Mesangial cell (primary cell): ENCODE measurements at places on chromosomes 11 and 22. TPM values are rescaled to one million over a fixed set of nuclear protein-coding genes. Genes with fewer than 3 reads are reported as not detected.

The CD3E gene
- total RNA-seq: not detected in 2 replicates

The MPZL2 gene
- 0.16 and 3.8 TPM in 2 replicates for total RNA-seq

The RHOD gene
- total RNA-seq: 38.5 and 94.6 TPM in 2 replicates

The SMIM35 gene
- not detected in 2 replicates for total RNA-seq

The GALNT18 gene
- total RNA-seq: 1.5 and 2.8 TPM in 2 replicates

The SLC17A6 gene
- total RNA-seq: not detected in 2 replicates

The ANO5 gene
- total RNA-seq: 0.76 and 0.98 TPM in 2 replicates

The TSGA10IP gene
- total RNA-seq: not detected in 2 replicates

The KRTAP5-9 gene
- 0.33 TPM in 1 of 2 replicates, not detected in the other for total RNA-seq

The MYO18B gene
- not detected in 2 replicates for total RNA-seq

The KCNK7 gene
- total RNA-seq: 0.25 TPM in 1 of 2 replicates, not detected in the other

The TCN1 gene
- not detected in 2 replicates for total RNA-seq
